ENCODE measurements at places on chromosomes 1 and 21.

DNA sequence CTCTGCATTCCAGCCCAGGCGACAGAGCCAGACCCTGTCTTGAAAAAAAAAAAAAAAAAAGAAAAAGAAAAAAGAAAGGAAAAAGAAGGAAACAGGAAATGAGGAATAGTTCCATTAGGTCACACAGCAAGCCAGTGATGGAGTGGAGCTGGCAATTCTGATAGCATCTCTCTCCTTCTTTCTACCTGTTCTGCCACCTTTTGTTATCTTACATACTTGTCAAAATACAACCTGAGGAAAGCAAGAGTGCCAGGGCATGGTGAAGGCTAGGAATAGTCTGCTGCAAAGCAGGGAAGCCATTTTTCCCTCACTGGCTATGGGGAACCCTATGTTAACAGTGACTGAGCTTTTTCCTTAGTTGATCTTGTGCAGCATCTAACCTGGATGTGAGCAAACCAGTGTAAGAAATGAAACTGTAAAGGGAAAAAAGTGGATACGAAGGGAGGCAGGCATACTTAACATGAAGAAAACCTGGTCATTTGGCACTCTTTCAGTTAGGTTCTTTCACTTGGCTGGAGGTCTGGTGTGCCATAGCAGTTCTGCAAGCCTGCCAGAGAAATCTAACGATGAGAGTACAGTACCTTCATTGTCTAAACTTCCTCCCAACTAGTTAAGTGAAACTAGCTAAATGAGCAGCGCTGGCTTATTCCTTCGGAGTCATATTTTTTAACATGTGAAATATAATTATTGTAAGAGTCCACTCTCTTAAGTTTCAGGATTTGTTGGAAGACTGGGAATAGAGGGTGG, 17.9 kb upstream of the THEM5 start:
- no peaks in the 10 kb centered on the region for H3K4me1 ChIP-seq
- H3K27ac ChIP-seq = no peak overlapping the region
- no peak for DNase-seq
- no peaks in the 10 kb centered on the region for H3K27me3 ChIP-seq
- H3K36me3 ChIP-seq = no peaks in the 10 kb centered on the region

GRCh38 chr1:151472856-151473731, 13.8 kb upstream of the POGZ start:
- H3K4me1 ChIP-seq = peaks cover 2% of the 10 kb centered on the region
- no peaks in the 10 kb centered on the region for H3K27me3 ChIP-seq
- H3K36me3 ChIP-seq = no peaks in the 10 kb centered on the region
- H3K27ac ChIP-seq = peak overlapping the region; percentile 91
- H3K4me3 ChIP-seq = peak overlapping the region; percentile 76

DNA sequence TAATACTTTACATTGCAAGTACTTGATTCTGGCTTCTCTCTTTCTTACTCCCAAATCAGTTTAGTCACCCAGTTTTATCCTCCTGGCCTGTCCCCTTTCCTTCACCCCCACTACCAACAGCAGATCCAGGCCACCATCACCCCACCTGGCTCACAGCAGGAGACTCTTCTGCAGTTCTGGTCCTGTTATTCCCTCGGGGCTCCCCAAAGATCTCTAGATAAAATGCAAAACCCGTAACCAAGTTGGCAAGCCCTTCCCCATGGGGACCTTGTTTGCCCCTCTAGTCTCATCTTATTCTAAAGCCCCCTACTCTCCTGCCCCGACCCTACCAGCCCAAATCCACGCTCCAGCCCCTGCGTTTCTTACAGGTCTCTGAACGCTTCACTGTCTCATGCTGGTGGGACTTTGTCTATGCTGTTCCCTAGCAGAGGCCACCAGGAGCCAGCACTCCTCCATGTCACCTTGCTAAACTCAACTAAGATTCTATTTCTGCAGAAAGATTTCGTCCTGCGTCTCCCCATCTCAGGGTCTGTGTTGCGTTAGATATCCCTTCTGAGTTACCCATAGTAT, 4.0 kb downstream of the ABCG1 start:
- H3K4me1 ChIP-seq = no peaks in the 10 kb centered on the region
- no peaks in the 10 kb centered on the region for H3K36me3 ChIP-seq
- no peak for DNase-seq

GRCh38 chr1:58249737-58250586, 296.6 kb downstream of the OMA1 start:
- DNase-seq = no peak
- no peak overlapping the region for H3K4me3 ChIP-seq

DNA sequence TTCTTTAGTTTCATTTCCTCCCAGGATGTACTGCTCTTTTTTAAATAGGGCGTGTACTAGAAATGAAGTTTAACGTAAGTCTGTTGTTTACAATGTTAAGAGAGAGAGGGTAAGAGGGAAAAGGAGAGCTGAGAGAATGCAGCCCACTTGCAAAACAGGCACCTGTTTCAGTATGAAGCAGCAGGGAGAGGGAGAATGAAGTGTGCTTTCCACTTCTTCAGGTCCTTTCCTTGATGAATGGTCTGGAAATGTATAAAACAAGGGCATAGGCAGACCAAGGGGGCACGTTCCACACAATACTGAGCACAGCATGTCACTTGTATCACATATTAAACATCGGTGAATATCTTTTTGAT, 2.0 kb downstream of the KCNA3 start:
- H3K27me3 ChIP-seq = no peaks in the 10 kb centered on the region
- no peak overlapping the region for H3K4me3 ChIP-seq
- no peaks in the 10 kb centered on the region for H3K36me3 ChIP-seq
- H3K4me1 ChIP-seq = no peaks in the 10 kb centered on the region

DNA sequence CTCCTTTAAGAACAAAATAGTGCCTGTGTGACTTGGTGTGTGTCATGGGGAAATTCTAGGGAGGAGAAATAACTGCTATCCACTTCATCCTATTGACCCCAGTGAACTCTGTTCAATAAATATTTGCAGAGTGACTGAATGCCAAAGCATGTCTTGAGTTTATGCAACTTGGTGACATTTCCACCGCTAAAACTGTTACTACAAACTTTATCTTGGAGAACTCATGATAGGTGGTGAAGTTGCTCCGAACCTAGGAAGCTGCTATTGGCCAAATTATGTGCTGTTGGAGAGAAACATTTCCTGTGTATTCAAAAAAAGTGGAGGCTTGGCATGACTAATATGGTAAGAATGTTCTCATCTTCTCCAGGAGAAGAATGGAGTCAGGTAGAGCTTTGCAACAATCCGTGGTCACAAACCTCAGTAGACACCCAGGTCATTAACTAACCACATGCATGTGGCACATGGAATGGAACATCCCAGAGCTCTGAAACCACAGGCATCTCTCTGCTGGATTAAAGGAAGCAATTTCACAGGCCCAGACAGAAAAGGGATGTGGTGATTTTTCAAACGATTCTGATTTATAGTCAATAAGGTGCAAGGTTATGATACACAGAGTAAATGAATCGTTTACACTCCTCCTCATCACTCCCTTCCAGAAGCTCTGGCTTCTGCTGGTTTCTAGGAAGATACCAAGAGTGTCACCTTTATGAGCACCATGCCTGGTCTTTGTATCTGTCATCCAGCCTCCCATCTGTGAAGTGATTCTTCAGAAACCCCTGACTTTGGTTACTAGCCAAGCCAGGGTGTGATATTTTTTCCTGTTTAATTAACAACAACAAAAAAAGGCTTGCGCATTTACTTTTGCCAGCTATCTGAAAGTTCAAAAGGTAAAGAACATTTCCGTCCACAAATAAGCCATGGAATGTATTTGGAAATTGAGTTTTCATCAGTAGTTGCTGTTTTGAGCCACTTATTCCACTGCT, 361.1 kb downstream of the TGFB2 start:
- DNase-seq = peak; percentile 59
- H3K36me3 ChIP-seq = no peaks in the 10 kb centered on the region
- no peaks in the 10 kb centered on the region for H3K27me3 ChIP-seq
- peak overlapping the region; percentile 88 for H3K27ac ChIP-seq
- peaks cover 17% of the 10 kb centered on the region for H3K4me1 ChIP-seq

DNA sequence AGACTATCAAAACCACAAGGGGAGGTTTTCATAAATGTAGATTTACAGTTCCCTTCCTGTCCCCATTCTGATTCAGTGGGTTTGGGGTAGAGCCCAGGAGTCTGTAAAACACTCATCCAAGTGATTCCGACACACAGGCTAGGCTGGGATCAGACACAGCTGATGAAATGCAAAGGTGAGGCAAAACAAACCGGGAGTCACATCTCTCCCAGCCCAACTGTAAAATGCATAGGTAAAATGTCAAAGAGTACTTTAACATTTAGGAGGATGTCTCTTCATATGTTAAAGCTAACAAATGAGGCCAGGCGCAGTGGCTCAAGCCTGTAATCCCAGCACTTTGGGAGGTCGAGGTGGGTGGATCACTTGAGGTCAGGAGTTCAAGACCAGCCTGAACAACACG, 45.0 kb downstream of the ZNF281 start:
- no peaks in the 10 kb centered on the region for H3K36me3 ChIP-seq
- H3K4me3 ChIP-seq = no peak overlapping the region
- peaks cover 29% of the 10 kb centered on the region for H3K4me1 ChIP-seq
- H3K27me3 ChIP-seq = no peaks in the 10 kb centered on the region
- DNase-seq = no peak

DNA sequence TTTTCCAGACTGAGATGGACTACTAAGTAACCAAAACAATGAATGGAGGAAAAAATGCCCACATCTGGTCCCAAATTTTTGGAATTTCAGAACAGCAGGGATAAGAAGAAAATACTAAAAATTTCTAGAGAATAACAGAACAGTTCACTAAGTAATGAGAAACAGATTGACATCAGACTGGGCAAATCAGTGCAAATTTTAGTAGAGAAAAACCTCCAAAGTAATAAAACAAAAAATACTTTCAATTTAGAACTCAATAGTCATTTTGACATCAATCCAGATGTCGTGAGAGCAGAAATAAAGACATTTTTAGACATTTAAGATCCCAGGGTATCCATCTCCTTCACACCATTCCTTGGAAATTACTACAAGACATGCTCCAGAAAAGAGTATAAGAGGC, 39.3 kb downstream of the CRP start:
- DNase-seq = no peak
- no peaks in the 10 kb centered on the region for H3K27me3 ChIP-seq
- H3K4me3 ChIP-seq = no peak overlapping the region
- no peaks in the 10 kb centered on the region for H3K36me3 ChIP-seq

DNA sequence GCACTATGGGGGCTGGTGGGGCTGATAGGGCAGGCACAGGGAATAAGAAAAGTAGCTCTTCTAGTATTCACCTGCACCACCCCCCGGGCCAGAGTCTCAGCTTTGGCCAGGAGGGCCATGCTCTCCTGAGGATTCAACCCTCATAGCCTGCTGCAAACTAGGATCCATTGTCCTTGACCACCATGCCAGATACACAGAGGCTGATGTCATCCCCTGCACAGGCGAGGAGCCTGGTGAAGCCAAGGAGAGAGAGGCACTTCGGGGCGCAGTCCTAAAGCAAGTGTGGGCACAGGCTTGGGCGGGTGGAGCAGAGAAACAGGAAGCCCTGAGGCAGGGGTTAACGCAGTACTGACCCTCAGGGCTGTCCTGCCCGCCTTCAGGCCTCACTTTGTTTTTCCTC, 29.5 kb downstream of the TMEM53 start:
- no peaks in the 10 kb centered on the region for H3K4me1 ChIP-seq
- no peak overlapping the region for H3K27ac ChIP-seq
- no peak overlapping the region for H3K4me3 ChIP-seq
- H3K27me3 ChIP-seq = no peaks in the 10 kb centered on the region
- no peak for DNase-seq

- H3K27ac ChIP-seq = no peak overlapping the region
- no peak for DNase-seq
- H3K4me3 ChIP-seq = no peak overlapping the region
- no peaks in the 10 kb centered on the region for H3K4me1 ChIP-seq
- no peaks in the 10 kb centered on the region for H3K27me3 ChIP-seq
These were observed 532.3 kb upstream of the USP24 start for GRCh38 chr1:55747408-55747841.

DNA sequence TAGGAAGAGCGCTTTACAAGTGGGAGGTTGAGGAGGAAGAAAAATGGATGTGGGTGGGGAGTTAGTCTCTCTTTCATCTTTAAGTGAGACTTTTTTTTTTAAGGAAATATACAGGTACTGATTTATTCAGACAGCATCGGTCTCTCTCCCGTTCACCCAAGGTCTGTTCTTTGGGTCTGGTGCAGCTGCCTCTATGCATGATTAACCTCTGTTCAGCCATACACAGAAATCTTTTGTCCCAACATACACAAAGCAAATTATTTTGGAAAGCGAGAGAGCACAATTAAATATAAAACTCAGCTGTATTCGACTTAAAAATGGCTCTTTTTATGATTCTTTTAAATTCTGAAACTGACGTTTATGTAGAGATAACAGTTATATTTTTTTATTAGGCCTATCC, 11.0 kb downstream of the PROX1 start:
- H3K36me3 ChIP-seq = 0 out of 2 replicates have a peak, but pooled peaks cover 1% of the 10 kb centered on the region
- no peak overlapping the region for H3K27ac ChIP-seq
- H3K4me1 ChIP-seq = no peaks in the 10 kb centered on the region
- no peak overlapping the region for H3K4me3 ChIP-seq
- no peaks in the 10 kb centered on the region for H3K27me3 ChIP-seq

GRCh38 chr1:51264451-51264850, 28.4 kb downstream of the RNF11 start:
- H3K4me1 ChIP-seq = no peaks in the 10 kb centered on the region
- H3K27me3 ChIP-seq = no peaks in the 10 kb centered on the region
- DNase-seq = no peak
- no peak overlapping the region for H3K27ac ChIP-seq
- no peaks in the 10 kb centered on the region for H3K36me3 ChIP-seq
- H3K4me3 ChIP-seq = no peak overlapping the region

GRCh38 chr1:232034556-232034955, 408.0 kb downstream of the DISC1 start:
- H3K4me1 ChIP-seq = no peaks in the 10 kb centered on the region
- H3K27me3 ChIP-seq = no peaks in the 10 kb centered on the region
- DNase-seq = no peak
- H3K27ac ChIP-seq = no peak overlapping the region
- no peaks in the 10 kb centered on the region for H3K36me3 ChIP-seq
- H3K4me3 ChIP-seq = no peak overlapping the region

DNA sequence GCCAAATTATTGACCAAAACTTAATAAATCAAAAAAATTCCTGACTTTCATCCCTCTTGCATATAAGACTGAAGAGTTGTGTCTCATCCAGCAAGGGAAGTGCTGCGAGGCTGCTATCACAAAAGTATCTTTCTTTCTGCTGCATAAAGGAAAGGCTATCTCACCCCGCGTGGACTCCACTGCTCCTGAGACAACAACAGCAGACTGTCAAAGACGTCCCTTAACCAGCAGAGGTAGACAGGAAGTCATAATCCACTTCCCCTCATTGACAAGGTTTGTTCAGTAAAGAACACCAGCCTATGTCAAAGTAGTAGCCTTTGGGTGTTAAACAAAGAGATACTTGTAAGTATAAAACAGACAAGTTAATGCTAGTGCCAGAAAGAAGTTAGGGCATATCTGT, 29.4 kb downstream of the VPS26C start:
- no peaks in the 10 kb centered on the region for H3K4me1 ChIP-seq
- no peak overlapping the region for H3K27ac ChIP-seq
- no peaks in the 10 kb centered on the region for H3K36me3 ChIP-seq
- no peak overlapping the region for H3K4me3 ChIP-seq
- DNase-seq = no peak
- H3K27me3 ChIP-seq = no peaks in the 10 kb centered on the region

All from Caco-2 (cell line).